ENCODE measurements at places on chromosomes 5 and 9.

- DNase-seq = no peak
Observed at GRCh38 chr5:1908931-1909330, 26.2 kb upstream of the IRX4 start.

DNA sequence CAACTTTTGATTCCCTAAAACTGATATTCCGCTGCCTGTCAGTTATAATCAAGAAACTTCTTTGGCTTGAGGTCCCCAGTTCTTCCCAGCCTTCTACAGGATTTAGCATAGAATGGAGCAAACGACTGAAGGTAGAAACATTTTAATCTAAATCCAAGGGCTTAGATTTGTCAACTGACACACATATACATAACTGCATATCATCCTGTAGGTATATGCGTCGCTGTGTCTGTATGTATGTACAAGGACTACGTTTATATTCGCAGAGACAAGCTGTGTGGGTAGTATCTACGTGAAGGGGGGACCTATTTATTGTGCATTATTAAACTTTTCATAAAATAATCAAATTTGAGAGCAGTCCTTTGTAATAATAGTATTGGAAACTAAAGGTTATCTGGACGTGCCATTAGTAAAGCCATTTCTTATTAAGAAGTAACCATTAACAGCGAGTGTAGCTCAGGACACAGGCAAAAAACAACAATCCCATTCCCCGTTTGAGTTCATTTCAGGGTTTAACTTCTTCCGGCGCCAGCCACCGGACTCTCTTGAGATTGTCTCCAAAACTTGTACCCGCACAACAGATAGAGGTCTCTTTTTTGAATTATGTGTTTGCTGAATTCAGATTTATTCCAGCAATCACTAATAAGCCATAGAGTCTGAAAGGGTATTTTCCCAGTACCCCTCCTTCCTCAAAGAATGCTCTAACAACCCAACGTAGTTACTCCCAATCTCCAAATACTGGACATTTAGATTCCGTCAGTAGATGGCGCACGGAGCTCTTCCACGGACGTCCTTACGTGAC, 2.1 kb upstream of the MLLT3 start:
- peak; percentile 21 for DNase-seq

DNA sequence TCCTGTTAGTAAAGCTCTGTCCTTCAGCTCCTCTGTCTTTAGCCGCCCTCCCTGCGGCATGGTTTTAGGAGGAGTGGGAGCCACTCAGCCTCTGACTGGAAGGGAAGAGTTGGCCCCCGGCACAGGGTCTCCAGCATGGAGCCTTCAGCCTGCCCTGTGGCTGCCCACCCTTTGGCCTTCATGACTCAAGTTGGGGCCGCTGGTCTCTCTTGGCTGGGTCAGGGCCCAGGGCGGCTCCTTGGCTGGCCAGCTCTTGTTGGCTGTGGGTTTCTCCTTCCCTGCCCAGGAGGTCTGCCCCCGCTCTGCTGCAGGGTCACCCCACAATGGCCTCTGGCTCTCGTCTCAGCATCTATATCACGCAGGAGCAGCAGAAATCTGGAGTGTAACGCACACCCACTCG, 25.7 kb downstream of the FGF1 start:
- no peak for DNase-seq

DNA sequence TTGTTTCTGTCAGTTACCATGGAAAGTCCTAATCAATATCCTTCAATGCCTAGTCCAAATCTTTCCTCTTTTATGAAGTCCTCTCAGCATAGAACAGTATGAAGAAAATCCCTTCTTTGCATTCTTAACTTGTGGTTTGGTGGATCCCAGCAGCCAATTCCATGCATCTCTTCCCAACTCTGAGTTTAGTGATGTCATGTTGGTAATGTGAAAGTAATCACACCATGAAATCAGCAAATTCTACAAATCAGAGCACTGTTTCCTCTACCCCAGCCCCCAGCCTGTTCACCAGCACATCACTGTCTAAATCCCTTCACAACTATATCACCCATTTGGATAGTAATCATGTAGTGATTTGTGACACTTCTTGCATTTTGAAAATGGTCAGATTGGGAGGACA, 4.7 kb upstream of the C1QTNF2 start:
- DNase-seq = no peak

DNA sequence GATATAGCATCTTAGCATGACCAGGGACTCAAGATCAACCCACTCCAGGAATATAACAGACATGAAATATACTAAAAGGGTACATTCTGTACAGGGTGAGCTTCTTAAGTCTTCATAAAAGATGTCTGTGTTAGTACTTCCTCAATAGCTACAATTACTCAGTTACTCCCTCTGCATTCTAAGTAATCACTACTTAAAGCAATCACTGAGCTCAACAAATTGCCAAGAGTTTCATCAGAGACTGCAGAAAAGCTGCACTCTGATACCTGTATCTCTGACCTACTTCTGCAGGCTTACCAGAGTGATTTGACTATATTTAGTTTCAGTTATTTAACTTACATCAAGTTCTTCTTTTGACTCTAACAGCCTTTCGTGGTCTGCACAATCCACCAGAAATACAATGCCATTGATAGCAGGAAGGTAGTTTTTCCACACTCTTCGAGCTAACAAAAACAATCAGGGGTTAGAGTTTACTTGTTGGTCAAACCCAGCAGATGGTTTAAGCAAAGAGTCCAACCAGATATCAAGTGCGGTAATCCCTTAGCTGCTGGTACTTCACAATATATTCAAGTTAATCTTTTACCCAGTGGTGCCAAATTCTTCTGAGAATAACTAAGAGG, 23.3 kb downstream of the SAR1B start:
- no peak for DNase-seq

- DNase-seq = no peak
Observed at GRCh38 chr5:178186427-178186826, 744 bp downstream of the GMCL2 start.

GRCh38 chr5:100188778-100189177, 346.4 kb upstream of the FAM174A start:
- DNase-seq = no peak

DNA sequence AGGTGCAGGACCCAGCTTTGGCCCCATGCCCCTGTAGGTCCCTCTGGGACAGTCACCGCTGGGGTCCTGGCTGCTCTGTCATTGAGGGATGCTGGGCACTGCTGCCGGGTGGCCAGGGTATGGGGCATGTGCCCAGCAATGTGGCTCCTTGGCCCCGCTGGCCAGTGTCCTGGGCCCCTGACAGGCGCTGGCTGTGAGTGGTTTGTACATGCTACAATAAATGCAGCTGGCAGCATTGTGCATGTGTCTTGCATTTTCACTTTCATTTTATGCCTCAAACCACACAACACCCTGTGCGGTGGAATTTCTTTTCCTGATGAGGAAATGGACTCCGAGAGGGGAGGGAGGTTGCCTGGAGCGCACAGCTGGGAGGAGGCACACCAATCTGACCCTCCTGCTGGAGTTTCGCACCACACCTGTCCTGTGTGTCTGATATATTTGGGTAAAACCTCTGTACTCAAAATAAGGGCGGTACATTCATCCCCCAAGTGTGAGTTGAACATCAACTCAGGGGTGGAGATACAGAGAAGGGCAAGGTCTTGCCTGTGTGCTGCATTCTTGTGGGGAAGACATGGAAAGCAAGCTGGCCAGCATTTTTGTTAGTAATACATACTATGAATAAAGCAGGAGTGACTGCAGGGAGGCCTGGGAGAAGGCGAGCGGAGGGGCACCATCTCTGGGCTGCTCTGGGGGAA, 11.7 kb downstream of the TSPAN17 start:
- no peak for DNase-seq

- DNase-seq = no peak
Observed at GRCh38 chr9:88759364-88759763, 224.4 kb downstream of the NXNL2 start.

DNA sequence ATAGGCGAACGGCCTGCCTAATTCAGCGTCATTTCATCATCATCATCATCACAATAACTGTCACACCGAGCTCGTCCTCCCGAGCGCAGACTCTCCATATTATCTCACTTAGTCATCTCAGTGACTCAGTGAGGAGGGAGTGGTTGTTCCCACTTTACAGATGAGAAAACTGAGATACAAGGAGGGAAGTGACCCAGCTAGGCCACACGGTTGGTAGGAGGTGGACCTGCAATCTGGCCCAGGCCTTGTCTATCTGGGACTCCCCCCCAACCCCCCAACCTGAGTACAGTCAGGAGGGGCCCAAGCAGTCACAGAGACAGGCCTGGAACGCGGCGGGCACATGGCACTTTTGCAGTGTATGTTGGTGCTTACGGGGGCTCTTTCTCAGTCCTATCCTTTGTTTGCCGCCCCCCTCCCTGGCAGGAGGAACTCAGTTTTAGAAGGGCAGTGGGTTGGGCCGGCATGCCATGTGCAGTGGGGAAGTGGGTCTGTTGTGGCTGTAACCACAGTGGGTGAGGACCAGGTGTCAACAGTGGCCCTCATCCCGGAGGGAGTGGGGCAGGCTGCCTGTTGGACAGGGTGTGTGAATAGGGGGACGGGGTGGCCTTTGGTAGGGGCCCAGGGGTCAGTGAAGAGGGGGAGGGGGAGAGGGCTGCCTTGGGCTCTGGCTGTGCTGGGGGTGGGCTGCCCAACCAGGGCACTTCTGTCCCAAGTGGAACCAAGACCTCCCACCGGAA, 1.7 kb upstream of the RXRA start:
- no peak for DNase-seq

DNA sequence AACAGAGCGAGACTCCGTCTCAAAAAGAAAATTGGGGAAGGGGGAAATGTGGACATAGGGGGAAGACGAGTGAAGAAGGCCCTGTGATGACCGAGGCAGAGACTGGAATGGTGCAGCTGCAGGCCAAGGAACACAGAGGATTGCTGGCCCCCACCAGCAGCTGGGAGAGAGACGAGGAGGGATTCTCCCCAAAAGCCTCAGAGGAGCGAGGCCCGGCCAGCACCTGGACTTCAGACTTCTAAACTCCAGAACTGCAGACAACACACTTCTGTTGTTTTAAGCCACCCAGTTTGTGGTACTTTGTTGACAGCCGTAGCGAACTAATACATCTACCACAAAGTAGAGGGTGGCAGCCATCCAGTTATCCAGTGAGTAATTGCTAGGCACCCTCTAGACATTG, 124.6 kb downstream of the ATPSCKMT start:
- no peak for DNase-seq

GRCh38 chr5:93224624-93225023, 356.4 kb downstream of the NR2F1-AS1 start:
- DNase-seq = no peak

GRCh38 chr5:80435476-80435875, 27.6 kb downstream of the ZFYVE16 start:
- DNase-seq = no peak

- DNase-seq = no peak
Observed at GRCh38 chr9:12723409-12724028, 30.3 kb downstream of the TYRP1 start.

GRCh38 chr5:162817364-162817763, 620.0 kb upstream of the CCNG1 start:
- no peak for DNase-seq

- DNase-seq = peak; percentile 55
Observed at GRCh38 chr9:134396825-134397224, 70.6 kb downstream of the RXRA start.
